ENCODE measurements at places on chromosomes 2 and 18.

- DNase-seq, result no peak
Measured at GRCh38 chr18:74456017-74456348, 1.1 kb downstream of the DIPK1C start.

DNA sequence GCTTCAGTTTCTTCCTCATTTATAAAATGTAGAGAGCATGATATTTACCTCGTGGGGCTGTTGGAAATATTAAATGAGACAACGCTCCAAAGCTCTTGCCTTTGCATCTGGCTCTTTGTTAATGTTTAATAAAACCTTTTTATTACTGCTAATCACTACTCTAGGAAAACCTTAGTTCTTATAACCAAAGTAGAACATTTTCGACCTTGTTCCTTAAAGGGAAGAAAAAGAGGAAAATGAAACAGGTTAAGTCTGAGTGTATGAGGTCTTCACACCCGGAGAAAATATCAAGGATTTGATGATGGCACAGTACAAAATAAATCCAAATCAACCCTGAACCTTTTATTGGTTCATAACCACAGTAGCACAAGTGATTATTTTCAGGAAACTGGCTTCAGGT is 86.6 kb upstream of the BCL2L11 start:
- DNase-seq, result no peak

DNA sequence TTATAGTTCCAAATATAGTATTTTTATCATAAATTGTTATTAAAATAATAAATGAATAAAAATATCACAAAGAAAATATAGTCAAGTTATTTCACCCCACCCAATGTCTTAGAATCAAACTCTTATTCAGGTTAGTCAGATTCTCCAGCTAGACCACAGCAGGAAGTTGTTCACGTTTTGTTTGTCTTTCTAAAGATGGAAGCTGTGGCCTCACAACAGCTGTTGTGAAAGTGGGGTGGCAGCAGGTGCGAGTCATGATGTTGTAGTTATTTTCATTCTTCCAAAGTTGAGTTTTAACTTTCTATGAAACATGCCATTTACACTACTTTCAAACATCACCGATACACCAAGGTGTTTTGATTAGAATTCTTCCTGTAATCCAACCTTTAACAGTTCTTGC is 272.9 kb downstream of the SLC8A1 start:
- DNase-seq, result no peak

GRCh38 chr2:96874198-96874831 is 4.4 kb upstream of the SEMA4C start:
- DNase-seq, result no peak

DNA sequence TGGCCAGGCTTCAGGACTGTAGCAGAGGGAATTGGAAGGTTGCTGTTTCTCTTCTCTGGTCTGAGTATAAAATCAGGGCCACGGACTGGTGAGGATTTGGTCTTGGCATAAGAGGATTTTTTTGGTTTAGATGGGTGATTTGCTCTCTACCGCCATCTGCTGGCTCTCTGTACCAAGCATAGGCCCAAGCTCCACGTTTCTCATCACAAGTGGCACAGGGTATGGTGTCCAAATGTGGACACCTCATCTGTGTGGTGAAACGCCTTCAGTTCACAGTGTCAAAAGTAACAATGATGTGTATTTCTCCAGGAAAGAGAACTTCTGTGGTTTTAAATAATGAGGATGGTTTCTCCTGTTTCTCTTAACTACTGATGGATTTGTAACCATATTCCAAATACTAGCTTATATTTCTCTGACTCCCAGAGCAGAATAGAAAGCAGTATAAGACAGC is 115.1 kb downstream of the EML6 start:
- peak; percentile 83 for DNase-seq

DNA sequence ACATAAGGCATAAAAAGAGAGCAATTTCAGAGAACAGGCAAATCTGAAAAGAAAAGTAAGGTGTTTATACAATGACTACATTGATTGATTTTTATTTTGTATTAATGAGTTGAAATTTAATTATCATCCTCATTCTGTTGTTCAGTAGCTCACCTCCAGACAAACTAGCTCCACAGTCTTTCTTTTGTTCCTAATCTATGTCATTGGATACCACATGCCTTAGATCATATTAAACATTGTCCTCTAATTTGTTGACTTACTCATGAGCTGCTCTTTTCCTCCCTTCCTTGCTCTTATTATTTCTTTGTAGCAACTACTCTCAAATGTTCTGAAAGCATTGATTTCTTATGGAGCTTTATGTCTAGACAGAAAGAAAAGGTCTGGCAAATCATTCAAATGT is 185.5 kb upstream of the ZSWIM2 start:
- peak; percentile 32 for DNase-seq

GRCh38 chr2:62450716-62451191 is 55.2 kb downstream of the TMEM17 start:
- no peak for DNase-seq

DNA sequence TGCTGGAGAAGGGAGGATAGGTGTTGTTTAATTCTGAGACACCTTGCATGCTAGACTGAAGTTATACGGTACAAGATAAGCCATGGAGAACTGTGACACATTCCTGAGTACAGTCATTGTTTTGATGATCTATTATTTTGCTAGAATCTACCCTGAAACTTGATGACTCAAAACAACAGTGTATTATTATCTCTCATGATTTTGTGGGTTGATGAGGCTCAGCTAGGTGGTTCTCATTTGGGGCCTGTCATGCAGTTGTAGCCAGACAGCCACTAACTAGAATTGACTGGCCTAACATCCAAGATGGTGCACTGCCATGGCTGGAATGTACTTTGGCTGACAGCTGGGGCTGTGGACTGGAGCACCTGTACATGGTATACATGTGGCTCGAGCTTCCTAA is 5.4 kb upstream of the IL1R1 start:
- no peak for DNase-seq

Measured in cardiac fibroblast (primary cell).